ENCODE measurements at places on chromosomes 5 and 9. TPM values are rescaled to one million over a fixed set of nuclear protein-coding genes. Genes with fewer than 3 reads are reported as not detected.

DNA sequence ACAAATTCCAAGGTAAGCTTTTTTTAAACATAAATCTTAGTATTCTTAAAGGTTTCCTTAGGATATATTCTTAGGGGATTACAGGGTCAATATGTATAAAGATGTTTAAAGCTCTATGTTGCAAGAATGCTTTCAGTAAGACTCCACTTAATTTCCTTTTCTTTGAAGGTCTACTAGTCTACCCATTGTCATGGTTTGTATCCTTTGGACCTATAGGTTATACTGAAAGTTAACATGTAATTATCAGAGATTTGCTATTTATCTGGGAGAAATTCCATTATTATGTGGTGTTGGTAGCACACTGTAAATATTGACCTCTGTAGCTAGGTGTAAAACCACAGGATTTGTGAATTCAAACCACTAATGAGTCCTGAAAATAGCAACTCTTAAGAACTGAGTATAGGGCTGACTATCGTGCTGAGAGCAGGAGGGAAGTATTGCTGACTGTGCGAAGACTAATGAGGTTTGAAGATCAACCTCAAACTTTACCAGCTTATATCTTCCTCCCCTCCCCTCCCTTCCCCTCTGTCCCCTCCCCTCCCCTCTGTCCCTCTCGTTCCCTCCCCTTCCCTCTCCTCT, 85.6 kb downstream of the GADD45G start:
- H3K4me1 ChIP-seq = peaks cover 37% of the 10 kb centered on the region
- H3K36me3 ChIP-seq = peaks cover 2% of the 10 kb centered on the region
- H3K4me3 ChIP-seq = no peak overlapping the region

DNA sequence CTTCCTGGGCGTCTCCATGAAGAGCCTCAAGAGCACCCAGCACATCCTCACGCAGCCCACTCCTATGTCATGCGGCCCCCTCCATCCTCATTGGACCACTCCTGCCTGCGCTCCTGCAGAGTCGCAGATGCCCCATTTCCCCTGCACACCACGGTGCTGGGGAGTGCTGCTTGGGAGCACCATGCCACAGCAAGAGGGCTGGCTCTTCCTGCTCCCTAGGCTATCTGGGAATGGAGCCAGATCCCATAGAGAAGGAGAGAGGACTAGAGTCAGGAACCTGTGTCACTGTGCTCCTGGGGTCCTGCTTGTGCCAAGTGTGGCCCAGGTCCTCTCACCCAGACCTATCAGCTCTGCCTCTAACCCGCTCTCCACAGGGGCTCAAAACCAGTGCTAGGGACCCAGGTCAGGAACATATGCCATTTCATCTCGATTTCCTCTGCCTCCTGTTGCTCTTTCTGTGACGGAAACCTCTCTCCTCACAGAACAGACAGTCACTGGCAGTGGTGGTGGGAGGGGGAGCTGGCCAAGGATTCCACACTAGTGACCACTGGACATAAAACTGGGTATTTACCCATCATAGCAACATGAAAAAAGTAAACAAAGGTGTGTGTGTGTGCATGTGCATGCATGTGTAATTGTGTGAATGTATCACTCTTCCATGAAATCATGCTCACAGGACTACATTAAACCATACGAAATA, 178.4 kb downstream of the TTLL11 start:
- H3K36me3 ChIP-seq = no peaks in the 10 kb centered on the region
- no peak overlapping the region for H3K27ac ChIP-seq
- no peak overlapping the region for H3K4me3 ChIP-seq
- no peaks in the 10 kb centered on the region for H3K27me3 ChIP-seq
- DNase-seq = no peak
- no peaks in the 10 kb centered on the region for H3K4me1 ChIP-seq

DNA sequence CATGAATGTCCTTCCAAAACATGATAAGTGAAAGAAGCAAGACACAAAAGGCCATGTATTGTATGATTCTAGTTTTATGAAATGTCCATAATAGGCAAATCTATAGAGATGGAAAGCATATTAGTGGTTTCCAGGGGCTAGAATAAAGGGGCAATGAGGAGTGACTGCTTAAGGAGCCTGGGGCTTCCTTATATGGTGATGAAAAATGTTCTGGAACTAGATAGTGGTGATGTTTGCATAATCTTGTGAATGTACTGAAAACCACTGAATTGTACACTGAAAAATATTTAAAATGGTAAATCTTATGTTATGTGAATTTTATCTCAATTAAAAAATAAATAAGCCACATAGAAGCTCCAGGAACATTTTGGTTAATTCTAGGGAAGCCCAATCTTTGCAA, 144.4 kb upstream of the ANKRD55 start:
- no peaks in the 10 kb centered on the region for H3K4me1 ChIP-seq
- DNase-seq = no peak
- H3K4me3 ChIP-seq = no peak overlapping the region
- H3K36me3 ChIP-seq = no peaks in the 10 kb centered on the region

GRCh38 chr5:151221574-151221973, 2.3 kb downstream of the CCDC69 start:
- peaks cover 39% of the 10 kb centered on the region for H3K36me3 ChIP-seq
- H3K4me3 ChIP-seq = peak overlapping the region; percentile 93
- peak overlapping the region; percentile 91 for H3K27ac ChIP-seq
- H3K27me3 ChIP-seq = no peaks in the 10 kb centered on the region

GPR151 gene
- not detected for total RNA-seq

GRCh38 chr5:39235648-39236047, 16.3 kb upstream of the FYB1 start:
- H3K27me3 ChIP-seq = no peaks in the 10 kb centered on the region
- peaks cover 18% of the 10 kb centered on the region for H3K36me3 ChIP-seq
- H3K4me1 ChIP-seq = peaks cover 23% of the 10 kb centered on the region
- H3K27ac ChIP-seq = no peak overlapping the region

GRCh38 chr5:54390539-54391031, 64.9 kb upstream of the HSPB3 start:
- no peak overlapping the region for H3K4me3 ChIP-seq
- no peaks in the 10 kb centered on the region for H3K4me1 ChIP-seq
- peaks cover 11% of the 10 kb centered on the region for H3K27me3 ChIP-seq
- no peak for DNase-seq

- H3K27ac ChIP-seq = no peak overlapping the region
- H3K4me1 ChIP-seq = peaks cover 9% of the 10 kb centered on the region
- H3K36me3 ChIP-seq = no peaks in the 10 kb centered on the region
- peaks cover 18% of the 10 kb centered on the region for H3K27me3 ChIP-seq
Observed at GRCh38 chr5:173973616-173973969, 15.4 kb upstream of the C5orf47 start.

- H3K36me3 ChIP-seq = no peaks in the 10 kb centered on the region
- no peaks in the 10 kb centered on the region for H3K4me1 ChIP-seq
- no peak overlapping the region for H3K27ac ChIP-seq
- peaks cover 25% of the 10 kb centered on the region for H3K27me3 ChIP-seq
Observed at GRCh38 chr5:154534457-154535050, 56.5 kb upstream of the HAND1 start.

- peaks cover 2% of the 10 kb centered on the region for H3K27me3 ChIP-seq
- H3K4me3 ChIP-seq = no peak overlapping the region
- H3K4me1 ChIP-seq = no peaks in the 10 kb centered on the region
- DNase-seq = no peak
- H3K27ac ChIP-seq = no peak overlapping the region
Observed at GRCh38 chr9:70130266-70130665, 86.6 kb downstream of the MAMDC2 start.

DNA sequence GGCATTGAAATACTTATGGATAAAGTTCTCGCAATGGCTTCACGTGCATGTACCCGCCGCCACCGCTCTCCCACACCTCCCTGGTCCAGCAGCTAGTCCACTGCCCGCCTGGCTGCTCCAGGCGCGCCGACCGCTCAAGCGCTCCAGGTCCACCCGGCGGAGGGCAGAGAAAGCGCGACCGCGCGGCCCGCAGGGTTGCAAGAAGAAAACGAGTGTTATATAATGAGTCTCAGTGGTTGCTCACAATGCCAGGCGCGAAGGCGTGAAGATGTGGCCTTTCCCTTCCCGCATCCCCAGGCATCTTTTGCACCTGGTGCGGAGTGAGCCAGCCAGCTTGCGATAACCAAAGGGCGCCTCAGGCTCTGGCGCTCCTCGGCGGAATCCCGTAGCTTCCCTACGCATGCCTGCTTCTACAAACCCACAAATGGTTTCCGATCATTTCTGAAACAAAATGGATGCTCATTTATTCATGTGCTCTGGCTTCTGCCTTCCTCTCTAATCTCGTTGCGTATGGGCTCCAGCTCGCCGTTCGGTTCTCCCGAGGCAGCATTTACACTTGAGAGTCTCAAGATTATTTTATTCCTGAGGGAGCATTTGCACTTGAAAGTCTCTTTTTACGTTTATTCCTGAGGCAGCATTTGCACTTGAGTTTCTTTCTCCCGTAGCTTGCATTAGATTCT, 25.7 kb downstream of the CDKN2A start:
- peaks cover 96% of the 10 kb centered on the region for H3K27me3 ChIP-seq
- peaks cover 32% of the 10 kb centered on the region for H3K4me1 ChIP-seq
- H3K4me3 ChIP-seq = peak overlapping the region; percentile 18
- H3K36me3 ChIP-seq = peaks cover 23% of the 10 kb centered on the region
- no peak for DNase-seq

CNTFR gene
- total RNA-seq = not detected

GRCh38 chr9:32483343-32483742, 42.7 kb downstream of the RIGI start:
- no peak overlapping the region for H3K4me3 ChIP-seq
- no peaks in the 10 kb centered on the region for H3K4me1 ChIP-seq
- peaks cover 71% of the 10 kb centered on the region for H3K36me3 ChIP-seq
- DNase-seq = no peak

GRCh38 chr9:8270235-8270634, 470.7 kb upstream of the DMAC1 start:
- H3K27ac ChIP-seq = no peak overlapping the region
- no peak for DNase-seq
- H3K27me3 ChIP-seq = no peaks in the 10 kb centered on the region

DNA sequence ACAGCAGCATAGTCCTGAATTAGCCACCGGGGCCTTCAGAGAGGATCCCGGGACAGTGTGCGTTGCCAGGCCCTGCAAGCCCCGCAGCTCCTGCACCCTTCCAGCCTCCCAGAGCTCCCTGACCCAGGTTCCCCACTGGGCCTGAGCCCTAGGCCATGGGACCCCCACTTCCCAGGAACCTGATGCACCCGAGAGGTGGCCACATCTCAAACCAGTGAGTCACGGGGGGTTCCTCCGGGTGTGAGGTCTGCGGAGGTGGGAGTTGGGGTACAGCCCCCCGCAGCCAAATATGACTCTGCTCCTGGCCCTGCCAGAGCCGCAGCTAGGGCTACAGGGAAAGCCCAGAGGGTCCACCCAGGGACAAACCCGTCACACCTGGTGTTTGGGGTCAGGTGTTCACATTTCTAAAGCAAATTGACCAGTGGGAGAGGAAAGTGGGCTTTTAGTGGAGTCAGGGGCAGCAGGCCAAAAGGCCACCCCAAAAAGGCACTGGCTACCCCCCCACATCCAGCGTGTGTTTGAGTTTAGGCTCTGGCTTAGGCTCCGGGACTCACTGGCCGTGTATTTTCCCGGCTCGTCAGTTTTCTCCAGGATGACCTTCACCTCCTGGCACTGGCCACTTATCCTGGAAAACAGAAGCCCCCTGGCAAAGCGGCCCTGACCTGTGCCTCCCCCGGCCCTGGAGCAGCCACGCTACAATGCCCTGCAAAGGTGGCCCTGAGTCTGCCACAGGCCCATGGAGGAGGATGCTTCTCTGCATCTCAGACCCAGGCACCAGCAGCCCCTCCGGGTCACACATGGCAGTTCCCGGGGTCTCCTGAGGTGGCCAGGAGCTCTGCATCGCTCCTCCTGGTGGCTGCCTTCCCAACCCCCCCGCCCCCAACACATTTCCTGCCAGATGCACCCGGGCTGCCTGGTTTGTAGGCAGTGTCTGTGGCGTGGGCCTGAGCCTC, 17.4 kb upstream of the OBP2B start:
- H3K4me1 ChIP-seq = peaks cover 1% of the 10 kb centered on the region
- H3K36me3 ChIP-seq = no peaks in the 10 kb centered on the region
- no peak overlapping the region for H3K27ac ChIP-seq
- peak; percentile 21 for DNase-seq

- DNase-seq = no peak
- no peak overlapping the region for H3K27ac ChIP-seq
- no peaks in the 10 kb centered on the region for H3K4me1 ChIP-seq
- no peak overlapping the region for H3K4me3 ChIP-seq
- no peaks in the 10 kb centered on the region for H3K27me3 ChIP-seq
Observed at GRCh38 chr5:93421468-93421867, 159.6 kb downstream of the NR2F1-AS1 start.

DNA sequence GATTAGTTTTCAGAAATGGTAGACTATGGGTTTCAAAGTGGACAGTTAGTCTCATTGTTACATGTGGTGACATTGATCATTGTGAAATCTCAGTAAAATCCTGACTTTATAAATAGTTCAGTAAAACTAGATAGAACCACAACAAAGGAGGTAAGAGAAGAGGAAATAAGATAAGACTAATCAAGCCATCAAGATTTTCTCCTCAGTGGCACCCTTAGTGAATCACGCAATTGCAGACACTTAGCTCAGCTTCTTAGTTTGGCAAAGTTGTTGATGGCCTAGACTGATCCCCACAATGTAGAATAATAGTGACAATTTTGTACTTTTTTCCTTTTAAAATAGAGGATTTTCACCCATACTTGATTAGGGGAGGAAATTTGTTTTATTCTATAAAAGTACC, 426.7 kb upstream of the ITGA1 start:
- DNase-seq = no peak
- no peaks in the 10 kb centered on the region for H3K27me3 ChIP-seq
- H3K4me3 ChIP-seq = no peak overlapping the region
- no peaks in the 10 kb centered on the region for H3K4me1 ChIP-seq
- no peaks in the 10 kb centered on the region for H3K36me3 ChIP-seq

Data from activated CD8-positive, alpha-beta memory T cell treated with anti-CD3 and anti-CD28 coated beads, Interleukin-2, amount 10 ng/mL, durations not matched to agents 7 days and 5 days (primary cell).